AML-193 (cell line): ENCODE measurements at places on chromosomes 6 and 20.

DNA sequence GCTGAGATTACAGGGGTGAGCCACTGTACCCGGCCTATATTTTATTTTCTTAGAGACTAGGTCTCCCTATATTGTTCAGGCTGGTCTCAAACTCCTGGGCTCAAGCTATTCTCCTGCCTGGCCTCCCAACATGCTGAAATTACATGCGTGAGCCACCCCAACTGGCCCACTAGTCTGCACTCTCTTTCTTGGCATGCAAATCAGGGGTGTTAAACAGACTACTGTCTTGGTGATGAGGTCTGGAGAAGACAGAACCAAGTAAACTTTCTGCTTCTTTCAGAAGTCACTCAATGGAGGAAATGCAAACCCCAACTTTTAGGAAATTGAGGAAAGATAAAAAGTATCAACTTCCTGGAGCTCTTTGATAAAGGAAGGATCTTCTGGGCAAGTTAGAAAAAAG, 8.0 kb upstream of the TUBB2B start:
- no peak for DNase-seq

GRCh38 chr20:48815537-48815936, 12.3 kb downstream of the PREX1 start:
- DNase-seq, result no peak

GRCh38 chr6:30672445-30673253, at the start of gene DHX16:
Gene DHX16 (minus strand): TSS chr6:30673006. CDS start chr6:30672841, 165 bp downstream.
- peak; percentile 99 for DNase-seq

DNA sequence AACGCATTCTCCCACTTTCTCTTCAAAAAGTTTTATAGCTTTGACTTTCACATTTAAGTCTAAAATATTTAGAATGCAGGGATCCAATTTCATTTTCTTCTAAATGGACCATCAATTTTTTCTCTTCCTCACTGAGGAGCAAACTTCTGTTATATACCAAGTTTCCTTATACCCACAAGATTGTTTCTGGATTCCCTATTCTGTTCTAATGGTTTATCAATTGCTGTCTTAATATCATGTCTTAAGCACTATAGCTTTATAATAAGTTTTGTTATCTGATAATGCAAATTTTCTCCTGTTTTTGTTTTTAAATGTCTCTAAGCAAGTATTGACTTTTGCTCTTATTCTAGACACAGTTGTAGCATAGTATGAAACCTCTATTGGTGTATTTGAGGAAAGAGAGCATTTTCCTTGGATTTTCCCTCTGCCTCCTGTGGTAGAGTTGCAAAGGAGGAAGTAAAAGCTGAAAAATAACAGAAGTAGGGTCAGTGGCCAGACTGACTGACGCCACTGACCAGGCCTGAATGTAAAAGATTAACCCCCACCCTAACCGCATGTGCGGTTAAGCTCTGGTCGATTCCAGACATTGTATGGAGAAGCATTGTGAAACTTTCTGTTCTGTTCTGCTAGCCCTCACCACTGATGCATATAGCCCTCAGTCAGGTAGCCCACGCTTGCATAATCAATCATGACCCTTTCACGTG, 40.3 kb downstream of the GPX5 start:
- DNase-seq, result no peak

GRCh38 chr6:106069478-106069877, 16.7 kb upstream of the PRDM1 start:
- DNase-seq, result no peak

DNA sequence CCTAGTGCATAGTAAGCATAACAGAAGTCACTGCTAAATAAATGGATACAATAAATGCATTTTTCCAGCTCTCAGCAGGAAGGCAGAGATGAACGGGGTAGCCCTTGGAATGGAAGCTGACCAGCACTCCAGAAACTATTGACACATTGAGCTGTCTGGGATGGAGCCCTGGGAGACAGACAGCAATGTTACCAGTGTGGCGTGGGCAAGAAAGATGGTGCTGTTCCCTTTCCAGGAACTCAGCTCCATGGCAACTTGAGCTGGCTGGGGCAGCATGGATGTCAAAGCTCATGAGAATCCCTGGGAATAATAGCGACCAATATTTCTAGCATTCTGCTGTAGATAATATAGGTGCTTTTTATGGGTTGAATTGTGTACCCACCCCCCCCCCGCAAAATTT, 104.3 kb upstream of the PTPRT start:
- no peak for DNase-seq

DNA sequence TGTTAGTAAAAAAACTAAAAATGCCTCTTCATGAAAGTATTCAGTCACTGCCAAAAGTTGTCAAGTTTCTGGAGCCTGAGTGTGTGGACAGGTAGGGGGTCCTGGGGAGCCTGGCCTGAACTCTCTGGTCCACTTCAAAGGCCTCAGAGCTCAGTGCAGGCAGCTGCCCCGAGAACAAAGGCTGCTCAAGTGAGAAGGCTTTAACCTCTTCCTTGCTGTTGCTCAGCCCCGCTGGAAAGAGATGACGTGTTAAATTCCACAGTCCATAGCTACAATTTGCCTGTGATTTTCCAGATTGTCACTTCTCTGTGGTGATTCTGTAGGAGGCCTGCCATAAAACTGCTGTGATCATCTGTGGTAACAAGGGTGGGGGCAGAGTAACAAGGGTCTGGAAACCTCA, 96.9 kb downstream of the FAM120B start:
- DNase-seq, result no peak

GRCh38 chr6:159464816-159465215, 228.2 kb downstream of the SOD2 start:
- DNase-seq, result no peak

DNA sequence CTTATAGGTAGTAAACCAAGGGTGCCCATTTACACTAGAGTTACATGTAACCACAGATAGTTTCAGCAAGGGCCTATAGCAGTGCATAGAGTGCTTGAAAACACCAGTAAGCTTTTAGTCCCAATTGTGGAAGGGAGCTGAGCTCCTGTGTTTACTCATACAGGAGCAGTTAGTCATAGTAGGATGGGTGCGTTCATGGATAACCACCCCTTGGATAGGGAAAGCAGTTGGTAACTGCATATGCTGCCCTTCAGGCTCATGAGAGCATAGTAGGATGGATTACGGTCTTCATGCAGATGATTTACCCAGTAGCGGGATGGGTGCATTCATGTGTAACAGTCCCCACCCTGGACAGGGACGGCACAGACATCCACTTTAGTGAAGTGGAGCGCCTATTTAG, 45.1 kb downstream of the OR2B6 start:
- no peak for DNase-seq

DNA sequence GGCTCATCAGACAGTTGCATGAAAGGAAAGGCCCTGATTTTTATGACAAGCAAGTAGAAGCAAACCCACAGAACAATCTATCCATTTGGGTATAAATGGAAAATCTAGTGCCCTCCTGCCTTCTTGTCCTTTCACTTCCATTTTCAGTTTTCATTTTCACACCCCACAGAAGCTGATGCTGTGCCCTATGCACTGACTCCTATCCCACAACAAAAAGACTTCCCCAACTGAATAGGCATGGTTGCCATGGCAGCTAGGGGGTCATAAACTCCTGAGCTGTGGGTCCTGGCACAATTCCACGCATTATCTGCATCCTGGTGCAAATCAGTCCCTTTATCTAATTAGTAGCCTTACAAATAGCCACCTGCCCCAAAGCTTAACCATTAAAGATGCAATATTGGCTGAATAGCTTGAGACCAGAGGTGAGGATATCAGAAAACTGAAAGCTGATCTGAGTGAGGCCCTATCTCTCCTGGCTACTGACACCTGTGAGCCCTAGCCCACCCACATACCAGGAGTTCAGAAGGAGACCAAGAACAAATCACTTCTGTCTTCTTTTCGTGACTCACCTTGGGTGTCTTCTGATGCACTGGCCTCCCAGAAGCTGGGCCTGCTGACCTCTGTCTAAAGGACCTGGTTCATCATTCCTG, 34.9 kb upstream of the HEY2 start:
- DNase-seq, result no peak

DNA sequence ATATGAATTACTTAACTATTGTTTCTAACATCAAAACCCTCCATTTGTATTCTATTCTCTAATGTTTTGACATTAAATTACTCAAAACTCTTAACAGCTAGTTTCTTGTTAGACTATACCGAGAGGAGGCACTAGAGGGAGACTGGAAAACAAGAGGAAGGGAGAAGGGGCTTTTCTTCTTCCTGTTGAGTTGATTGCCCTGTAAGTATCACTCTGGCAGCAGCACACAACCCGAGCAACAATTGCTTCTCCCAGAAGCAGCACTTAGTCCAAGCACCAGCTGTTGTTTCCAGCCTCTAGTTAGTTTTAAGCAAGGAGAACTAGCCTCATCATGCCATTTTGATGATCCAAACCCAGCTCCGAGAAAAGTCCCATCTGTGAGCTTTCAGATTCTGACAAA, 603.8 kb downstream of the PRKN start:
- no peak for DNase-seq
